ENCODE measurements at places on chromosomes 16 and 17.
A peak's percentile ranks its signal among the peaks of the same experiment; 100 is the strongest.

DNA sequence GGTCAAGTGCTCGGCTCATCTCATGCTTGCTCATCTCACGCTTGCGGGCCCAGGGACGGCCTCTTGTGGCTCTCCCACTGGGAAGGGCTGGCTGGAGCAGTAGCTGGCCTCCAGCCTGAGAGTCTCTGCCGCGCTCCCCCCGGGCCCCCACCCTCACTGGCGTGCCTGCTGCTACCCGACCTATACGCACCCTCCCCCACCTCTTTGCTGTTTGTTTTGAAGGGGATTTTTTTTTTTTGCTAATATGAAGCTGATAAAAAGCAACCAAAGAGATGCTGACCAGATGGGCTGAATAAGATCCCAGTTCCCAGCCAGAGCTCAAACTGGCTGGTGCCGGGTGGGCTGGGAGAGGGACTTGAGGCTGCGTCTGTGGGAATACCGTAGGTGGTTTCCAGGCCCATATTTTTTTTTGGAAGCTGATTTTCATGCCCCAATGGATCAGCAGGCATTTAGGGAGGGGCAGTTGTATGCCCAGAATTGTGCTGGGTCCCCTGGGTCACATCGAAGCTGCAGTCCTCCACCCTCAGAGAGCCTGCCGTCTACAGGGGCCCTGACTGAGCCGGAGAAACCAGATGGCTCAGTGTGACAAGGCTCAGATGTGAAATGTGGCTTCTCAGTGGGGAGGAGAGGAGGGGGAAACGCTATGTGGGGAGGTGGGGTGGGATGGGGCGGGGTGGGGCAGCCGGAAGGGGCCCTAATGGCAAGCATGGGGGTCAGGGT, 115.0 kb downstream of the RAP1GAP2 start:
- peak; percentile 88 for DNase-seq

- DNase-seq, result no peak
Measured at GRCh38 chr17:58357312-58358297, 5.6 kb upstream of the SUPT4H1 start.

DNA sequence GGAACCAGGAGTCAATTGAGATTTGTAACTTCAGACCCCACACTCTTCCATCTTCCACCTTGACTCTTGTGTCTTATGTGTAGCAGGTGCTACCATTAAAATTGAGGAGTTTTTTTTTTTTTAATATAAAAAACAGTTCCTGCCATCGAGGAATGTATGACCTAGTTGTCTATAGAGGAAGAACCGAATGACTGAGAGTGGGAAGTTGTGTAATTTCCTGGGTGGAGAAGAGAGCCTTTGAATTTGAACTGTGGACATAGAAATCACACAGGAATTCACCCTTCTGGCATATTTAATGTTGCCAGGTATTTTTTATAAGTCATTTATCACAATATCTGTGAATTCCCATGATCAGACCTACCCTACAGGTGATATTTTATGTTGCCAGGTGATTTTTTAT, 22.0 kb downstream of the SP2 start:
- no peak for DNase-seq

- DNase-seq, result no peak
Measured at GRCh38 chr17:1271030-1271423, 783 bp downstream of the BHLHA9 start.

DNA sequence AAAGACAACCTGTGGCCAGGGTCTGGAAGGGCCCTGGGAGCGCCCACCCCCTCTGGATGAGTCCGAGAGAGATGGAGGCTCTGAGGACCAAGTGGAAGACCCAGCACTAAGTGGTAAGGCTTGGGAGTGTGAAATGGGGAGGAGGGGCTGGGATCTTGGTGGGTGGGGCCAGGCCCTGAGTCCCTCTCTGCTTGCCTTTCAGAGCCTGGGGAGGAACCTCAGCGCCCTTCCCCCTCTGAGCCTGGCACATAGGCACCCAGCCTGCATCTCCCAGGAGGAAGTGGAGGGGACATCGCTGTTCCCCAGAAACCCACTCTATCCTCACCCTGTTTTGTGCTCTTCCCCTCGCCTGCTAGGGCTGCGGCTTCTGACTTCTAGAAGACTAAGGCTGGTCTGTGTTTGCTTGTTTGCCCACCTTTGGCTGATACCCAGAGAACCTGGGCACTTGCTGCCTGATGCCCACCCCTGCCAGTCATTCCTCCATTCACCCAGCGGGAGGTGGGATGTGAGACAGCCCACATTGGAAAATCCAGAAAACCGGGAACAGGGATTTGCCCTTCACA, 1.2 kb upstream of the STARD3 start:
- no peak for DNase-seq

DNA sequence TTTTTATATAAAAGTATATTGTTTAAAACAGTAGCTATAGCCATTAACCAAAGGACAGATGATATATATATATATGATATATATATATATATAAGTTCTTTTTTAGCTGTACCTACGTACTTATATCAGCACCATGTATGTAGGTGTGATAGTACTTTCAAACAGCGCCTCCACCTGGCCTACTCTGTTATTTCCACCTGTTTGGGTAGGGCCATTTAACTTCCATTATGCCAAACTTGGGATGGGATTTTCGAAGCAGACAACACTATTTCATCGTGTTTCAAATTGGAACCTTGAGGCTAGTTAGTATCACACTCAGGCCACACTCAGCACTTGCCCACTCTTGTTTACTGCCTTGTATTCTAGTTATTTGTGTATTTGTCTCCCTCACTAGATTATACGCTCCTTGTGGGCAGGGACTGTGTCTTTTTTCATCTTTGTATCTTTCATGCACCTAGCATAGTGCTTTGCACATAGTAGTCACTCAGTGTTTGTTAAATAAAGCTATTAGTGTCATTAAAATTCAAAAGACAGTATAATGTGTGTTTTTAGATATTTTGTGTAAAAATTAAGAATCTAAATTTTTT, 11.8 kb upstream of the CLTC start:
- peak; percentile 15 for DNase-seq

GRCh38 chr17:47914306-47914948, 18.4 kb downstream of the SP2 start:
- DNase-seq, result no peak

- no peak for DNase-seq
Measured at GRCh38 chr17:15340966-15341365, 431 bp downstream of the TEKT3 start.

GRCh38 chr16:57987441-57988177, 12.9 kb downstream of the ZNF319 start:
- no peak for DNase-seq

DNA sequence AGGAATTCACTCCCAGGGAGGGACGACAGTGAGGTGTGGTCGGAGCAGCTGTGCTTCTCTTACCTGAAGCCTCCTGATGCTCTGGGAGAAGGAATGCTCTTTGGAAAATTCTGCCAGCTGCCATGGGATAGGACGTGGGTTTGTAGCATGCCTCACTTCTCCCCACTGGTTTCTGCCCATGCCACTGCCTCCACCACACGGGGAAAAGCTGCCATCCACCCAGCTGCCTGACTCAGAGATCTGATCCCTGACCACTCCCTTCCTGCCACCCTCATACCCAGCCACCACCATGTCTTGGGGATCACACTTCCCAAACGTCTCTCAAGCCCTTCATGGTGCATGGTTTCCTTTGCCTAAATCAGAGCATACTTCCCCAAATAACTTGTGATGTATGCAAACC, 80.0 kb downstream of the CPPED1 start:
- DNase-seq, result no peak

- no peak for DNase-seq
Measured at GRCh38 chr16:648071-648780, 939 bp upstream of the WDR90 start.

Measured in NCI-H1694 treated with DMSO at 0.1 percent for 48 hours (cell line).